Stimulated activated CD8-positive, alpha-beta memory T cell treated with anti-CD3 and anti-CD28 coated beads, Interleukin-7, amount 100 ng/mL, for 1 hour (primary cell): ENCODE measurements at places on chromosomes 12 and 14.

- DNase-seq: no peak
Observed at GRCh38 chr12:56172839-56173238, 14.7 kb downstream of the MYL6 start.

- DNase-seq: no peak
Observed at GRCh38 chr14:25178255-25178654, 128.3 kb upstream of the STXBP6 start.

DNA sequence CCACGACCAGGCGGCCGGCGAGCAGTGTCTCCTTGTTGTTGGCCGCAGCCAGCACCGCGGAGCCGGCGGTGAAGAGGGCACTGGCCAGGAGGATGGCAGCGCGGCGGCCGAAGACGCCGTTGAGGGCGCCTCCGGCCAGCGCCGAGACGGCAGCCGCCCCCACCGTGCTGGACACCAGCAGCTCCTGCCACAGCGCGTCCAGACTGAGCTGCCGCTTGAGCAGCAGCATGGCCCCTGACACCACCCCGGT lies 691 bp downstream of the SLC2A13 start:
- no peak for DNase-seq

DNA sequence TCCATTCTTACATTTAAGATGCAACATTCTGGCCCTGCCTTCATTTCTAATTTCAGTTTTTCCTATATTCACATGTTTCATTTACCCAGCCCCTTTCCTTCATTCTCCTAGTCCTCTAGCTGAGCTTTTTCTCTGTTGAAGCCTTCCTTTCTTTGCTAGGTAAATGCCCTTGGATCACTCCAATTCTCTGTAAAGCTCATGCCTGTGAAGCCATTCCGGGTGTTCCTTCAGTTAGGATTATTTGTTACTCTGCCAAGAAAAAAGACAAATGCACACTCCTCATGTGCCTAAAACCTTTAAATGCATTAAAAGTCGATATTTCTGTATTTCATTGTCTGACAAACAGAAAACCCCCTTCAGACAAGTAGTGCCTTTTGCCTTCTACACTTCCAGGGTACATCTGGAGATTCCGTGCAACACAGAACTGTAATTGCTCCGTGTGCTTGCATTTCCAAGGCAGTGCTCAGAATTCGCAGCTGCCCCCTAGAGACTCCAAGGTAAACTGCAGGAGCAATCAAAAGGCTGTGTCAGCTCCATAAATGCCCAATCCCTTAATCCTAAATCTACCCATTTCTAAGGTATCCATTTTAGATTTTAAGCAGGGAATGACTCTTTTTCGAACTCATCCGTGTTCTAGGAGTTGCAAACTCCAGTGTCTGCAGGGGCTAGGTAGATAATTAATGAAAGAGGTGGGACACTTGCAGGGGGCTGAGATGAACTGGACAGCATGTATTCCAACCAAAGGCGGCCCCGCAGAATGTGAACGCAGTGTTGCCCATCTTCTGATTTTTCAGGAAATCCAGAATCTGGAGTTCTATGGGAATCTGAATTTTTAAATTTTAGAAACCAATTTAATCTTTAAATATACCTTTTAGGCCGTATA lies 320.2 kb downstream of the GRIN2B start:
- DNase-seq: no peak

GRCh38 chr12:39990122-39991101 lies 115.5 kb downstream of the SLC2A13 start:
- peak; percentile 12 for DNase-seq

DNA sequence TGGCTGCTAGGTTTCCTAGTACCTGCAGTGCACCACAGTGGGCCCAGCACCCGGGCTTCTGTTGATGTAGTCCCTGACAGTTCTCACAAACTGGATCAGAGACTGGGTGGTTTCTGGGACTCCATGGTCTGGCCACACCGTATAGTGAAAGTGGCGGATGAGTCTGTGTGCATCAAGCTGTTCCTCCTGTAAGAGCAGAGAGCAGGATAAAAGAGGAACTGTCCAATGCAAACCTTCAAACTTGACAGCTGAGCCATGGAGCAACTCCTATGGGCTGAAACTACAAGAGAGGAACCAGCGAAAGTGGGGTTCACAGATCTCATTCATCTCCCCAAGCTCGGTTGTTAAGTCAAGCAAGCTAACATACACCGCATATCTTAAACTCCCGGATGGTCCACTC lies 102.8 kb downstream of the PTPRB start:
- DNase-seq: no peak

DNA sequence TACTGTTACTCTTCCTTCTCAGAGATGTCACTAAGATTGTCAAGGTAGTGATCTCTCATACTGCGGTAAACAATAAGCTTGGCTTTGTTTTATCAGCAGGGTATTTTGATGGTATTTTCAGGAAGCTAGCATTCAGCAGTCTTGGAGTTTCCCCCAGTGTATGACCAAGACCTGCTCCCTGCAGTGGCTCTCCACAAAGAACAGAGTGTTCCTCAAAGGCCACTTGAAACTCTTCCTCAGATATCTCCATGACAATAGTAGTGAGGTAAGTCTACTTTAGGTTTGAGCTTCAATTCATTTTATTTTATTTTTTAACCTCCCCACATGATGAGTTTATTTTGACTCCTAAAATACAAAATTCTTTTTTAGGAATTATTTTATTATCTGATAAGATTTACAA lies 74.0 kb upstream of the G2E3 start:
- DNase-seq: no peak

DNA sequence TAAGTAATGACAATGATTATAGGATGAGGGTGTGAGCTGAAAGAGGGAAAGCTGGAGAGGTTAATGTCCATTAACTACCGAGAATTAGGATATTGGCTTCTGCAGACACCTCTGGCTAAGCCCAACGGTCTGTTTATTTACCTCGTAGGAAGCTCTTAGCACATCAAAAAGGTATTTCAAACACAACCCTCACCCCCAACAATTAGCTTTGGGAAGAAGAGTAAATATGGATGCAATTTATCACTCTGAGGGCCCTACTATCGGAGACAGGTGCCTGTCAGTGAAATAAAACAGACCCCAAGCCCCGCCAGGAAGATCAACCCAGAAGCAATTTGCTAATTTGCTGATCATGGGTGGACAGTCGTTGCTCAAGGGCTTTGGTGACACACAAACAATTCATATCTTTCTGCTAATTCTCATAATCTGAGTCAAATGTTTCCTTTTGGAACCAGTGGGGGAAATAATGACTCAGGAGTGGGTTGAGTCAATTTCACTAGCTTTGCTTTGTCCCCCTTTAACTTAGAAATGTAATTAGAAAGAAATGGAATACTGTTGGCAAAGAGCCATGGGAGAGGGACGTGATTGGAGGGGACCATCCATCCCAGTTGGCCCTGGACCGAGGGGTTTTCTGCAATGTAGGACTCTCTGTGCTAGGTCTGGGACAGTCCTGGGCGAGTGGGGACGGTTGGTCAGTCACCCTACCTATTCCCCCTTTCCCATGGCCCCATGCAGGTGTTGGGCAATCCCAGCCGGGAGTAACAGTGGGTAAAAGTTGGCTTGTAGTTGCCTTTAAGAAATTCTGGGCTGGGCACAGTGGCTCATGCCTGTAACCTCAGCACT lies 99.1 kb upstream of the MED13L start:
- DNase-seq: no peak

DNA sequence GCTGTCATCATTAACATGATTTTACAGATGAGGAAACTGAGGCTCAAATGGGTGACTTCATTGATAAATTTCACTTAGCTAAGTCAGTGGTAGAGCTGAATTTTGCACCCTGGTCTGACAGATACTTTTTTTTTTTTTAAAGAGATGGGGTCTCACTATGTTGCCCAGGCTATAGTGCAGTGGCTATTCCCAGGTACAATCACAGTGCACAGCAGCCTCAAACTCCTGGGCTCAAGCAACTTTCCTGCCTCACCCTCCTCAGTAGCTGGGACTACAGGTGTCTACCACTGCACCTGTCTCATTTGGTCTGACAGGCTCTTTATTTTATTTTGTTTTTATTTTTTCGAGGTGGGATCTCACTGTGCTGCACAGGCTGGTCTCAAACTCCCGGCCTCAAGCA lies 24.2 kb upstream of the CORO1C start:
- no peak for DNase-seq

- no peak for DNase-seq
Observed at GRCh38 chr12:124487066-124487833, 80.2 kb downstream of the NCOR2 start.

DNA sequence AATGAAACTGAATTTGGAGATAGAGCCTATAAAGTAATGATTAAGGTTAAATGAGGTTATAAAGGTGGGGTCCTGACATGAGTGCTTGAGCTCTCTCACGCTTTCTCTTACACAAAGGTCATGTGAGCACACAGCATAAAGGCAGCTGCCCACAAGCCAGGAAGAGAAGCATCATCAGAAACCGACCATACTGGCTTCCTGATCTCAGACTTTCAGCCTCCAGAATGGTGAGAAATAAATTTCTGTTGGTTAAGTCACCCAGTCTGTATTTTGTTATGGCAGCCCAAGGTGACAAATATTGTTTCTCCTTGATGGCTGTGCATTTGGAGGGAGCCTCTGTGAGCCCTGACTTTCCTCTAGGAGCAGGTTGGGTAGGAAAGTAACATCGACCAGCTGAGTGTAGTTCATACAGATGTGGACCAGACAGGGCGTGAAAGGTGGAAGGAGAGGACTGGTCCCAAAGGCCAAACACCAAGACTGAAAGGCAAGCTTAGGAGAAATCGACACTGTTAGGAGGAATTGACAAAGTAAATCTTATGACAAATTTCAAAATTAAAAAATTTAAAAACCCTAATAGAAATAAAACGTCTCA lies 97.6 kb upstream of the SLC38A2 start:
- peak; percentile 12 for DNase-seq

- DNase-seq: no peak
Observed at GRCh38 chr12:54661048-54661447, 12.9 kb upstream of the DCD start.

DNA sequence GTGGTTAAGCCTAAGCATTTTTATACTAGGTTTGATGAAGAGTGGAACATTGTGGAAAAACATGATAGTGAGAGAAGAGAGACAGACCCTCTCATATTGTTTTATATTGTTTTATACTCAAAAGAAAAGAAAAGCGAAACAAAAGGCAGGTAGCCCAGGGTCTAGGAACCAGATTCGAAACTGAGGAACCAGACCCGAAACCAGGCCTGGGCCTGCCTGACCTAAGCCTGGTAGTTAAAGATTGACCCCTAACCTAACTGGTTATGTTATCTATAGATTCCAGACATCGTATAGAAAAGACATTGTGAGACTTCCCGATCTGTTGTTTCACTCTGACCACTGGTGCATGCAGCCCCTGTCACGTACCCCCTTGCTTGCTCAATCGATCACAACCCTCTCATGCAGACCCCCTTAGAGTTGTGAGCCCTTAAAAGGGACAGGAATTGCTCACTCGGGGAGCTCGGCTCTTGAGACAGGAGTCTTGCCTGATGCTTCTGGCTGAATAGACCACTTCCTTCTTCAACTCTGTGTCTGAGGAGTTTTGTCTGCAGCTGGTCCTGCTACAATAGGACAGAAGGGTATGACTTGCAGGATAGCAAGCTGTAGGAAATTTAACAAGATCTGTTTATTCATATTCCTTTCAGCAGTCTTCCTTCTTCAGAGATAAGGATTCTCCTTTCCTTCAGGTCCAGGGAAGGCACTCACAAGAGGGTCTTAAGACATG lies 147.1 kb upstream of the PLEKHA5 start:
- DNase-seq: no peak

- DNase-seq: peak; percentile 45
Observed at GRCh38 chr12:116358893-116359761, 81.6 kb upstream of the MED13L start.

DNA sequence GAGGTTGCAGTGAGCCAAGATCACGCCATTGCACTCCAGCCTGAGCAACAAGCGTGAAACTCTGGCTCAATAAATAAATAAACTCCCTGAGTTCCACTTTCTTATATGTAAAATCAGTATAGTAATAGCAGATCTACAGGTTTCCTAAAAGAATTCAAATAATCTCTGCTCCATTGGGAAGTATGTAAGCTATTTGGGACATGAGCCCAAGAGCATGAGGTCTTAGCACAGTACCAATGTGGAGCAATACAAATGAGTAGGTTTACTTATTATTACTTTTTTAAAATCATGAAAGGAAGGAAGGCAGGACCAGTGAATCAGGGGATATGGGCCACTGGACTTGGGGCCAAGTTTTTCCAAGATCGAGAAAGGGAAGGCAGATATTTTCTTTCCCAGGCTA lies 216.9 kb upstream of the DIO2 start:
- no peak for DNase-seq

DNA sequence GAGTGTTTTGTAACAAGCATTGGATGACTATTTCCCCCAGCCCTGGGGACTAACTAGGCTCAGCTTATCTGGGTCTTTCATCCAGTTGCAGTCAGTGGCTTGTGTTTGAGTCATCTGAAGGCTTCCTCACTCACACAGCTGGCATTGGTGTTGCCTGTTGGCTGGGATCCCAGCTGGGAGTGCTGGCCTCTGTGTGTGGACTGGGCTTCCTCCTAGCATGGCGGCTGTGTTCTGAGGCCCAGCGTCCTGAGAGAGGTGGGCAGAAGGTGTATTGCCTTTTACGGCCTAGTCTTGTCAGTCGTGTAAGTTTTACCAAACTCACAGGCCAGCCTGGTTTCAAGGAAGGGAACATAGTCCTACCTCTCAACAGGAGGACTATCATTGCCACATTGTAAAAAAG lies 28.3 kb upstream of the PPP2R5C start:
- no peak for DNase-seq

GRCh38 chr12:56722832-56723231 lies 2.3 kb downstream of the NACA start:
- DNase-seq: no peak

DNA sequence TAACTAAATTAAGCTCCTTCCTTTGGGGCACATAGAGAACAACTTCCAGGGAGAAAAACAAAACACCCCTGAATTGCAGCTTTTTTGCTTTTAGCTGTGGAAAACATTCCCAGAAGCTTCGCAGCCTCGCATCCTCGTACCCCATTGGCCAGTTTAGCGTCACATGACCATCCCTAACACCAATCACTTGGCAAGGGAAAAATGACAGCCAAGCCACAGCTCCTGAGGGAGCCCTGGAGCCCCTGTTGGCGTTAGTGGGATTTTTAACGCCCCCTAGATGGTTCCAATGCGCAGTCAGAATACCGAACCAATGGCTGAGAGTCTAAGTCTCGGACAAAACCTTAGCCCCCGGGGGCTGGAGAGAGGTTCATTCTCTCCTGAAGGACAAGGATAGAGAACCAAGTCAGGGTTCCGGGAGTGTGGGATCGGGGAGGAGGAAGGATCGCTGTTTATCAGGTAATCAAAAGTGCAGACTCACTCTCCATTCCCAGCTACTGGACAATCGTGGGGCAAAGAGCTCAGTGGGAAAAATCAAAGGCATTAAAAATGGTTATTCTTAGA lies 135.6 kb upstream of the HIF1A start:
- DNase-seq: no peak
